NCI-H1417 treated with DMSO at 0.1 percent for 48 hours (cell line): ENCODE measurements at places on chromosomes 1 and 21.

DNA sequence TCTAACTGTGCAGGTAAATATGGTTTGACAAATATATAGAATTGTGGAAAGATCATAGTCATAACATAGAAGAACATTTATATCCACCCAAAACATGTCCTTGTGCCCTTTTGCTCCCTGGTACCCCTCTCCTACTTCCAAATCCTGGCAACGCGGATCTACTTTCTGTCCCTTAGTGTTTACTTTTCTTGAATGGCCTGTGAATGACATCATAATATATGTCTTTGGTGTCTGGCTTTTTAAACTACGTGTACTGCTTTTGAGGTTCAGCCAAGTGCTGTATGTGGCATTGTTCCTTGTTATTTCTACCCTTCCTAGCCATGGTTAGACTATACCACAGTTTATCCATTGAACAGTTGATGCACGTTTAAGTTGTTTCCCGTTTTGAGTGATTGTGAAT, 155.6 kb downstream of the SDCCAG8 start:
- DNase-seq = no peak

- no peak for DNase-seq
These were observed 180.3 kb upstream of the C8B start for GRCh38 chr1:57146100-57146499.

- DNase-seq = no peak
These were observed 83.3 kb downstream of the MPZL1 start for GRCh38 chr1:167805041-167805556.

GRCh38 chr1:45018599-45019230, 6.7 kb downstream of the UROD start:
- DNase-seq = no peak

- no peak for DNase-seq
These were observed 55.6 kb downstream of the UCK2 start for GRCh38 chr1:165883056-165883455.
